ENCODE measurements at places on chromosomes 1 and 21.
A peak's percentile ranks its signal among the peaks of the same experiment; 100 is the strongest.

GRCh38 chr1:153626904-153627714, at the start of gene S100A13:
TSS of gene S100A13 (minus strand) at chr1:153627505. CDS start at chr1:153626472, 1,033 bp downstream.
- DNase-seq: peak; percentile 94

GRCh38 chr1:200388791-200389190, 21.0 kb downstream of the ZNF281 start:
- DNase-seq: no peak

DNA sequence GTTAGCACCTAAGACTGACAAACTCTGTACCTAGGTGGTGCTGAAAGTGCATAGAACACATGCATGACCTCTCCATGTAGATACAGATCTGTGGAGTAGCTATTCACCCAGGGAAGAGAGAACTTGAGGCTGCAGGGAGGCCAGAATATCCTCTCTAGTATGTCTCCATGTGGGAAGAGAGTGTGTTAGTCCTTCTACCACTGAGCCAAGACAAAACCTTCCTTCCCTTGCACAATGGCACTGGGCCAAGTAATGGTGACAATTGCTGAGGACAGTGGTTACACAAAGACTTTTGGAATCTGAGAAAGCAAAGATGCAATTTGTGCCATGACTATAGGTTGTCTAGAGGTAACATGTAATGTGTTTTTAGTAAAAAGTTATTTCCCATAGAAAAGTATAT, 52.3 kb downstream of the C1orf198 start:
- no peak for DNase-seq

DNA sequence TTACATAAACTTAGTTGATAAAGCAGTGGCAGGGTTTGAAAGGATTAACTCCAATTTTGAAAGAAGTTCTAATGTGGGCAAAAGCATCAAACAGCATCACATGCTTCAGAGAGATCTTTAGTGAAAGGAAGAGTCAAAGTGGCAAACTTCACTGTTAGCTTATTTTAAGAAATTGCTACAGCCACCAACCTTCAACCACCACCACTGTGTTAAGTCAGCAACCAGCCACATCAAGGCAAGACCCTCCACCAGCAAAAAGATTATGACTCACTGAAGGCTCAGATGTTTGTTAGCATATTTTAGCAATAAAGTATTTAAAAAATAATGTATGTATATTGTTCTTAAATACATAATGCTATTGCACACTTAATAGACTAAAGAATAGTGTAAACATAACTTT, 21.3 kb upstream of the MAGI3 start:
- no peak for DNase-seq

GRCh38 chr1:229694053-229694693, 68.1 kb downstream of the URB2 start:
- DNase-seq: peak; percentile 75

DNA sequence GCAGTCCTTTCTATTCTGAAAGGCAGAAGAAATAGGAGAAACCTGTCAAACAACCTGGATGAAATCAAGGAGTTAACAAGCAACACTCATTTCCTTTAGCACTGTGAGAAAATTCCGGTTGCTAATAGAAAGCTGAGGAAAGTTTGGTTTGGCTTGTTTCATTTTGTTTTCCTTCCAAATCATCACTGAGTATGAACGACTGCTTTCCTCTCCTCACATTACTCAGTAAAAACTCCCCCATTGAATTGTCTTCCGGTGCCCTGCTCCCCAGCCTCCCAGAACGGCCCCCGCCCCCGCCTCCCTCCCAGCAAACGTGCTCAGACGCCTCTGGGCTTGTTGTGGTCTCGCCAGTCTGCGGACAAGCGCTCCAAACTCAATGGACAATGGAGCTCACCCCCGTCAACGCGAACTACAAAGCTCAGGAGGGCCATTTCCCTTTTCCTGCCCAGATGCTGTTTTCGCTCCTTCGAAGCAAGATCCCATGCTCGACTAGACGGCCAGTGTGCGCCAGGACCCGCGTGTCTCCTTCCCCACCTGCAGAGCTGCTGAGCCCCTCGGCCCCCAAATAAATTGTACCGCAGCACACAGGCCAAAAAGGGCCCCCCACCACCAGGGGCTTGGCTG, 747 bp downstream of the STX6 start:
- DNase-seq: peak; percentile 79

- DNase-seq: peak; percentile 14
Observed at GRCh38 chr1:6967431-6968111, 182.3 kb downstream of the CAMTA1 start.

- DNase-seq: no peak
Observed at GRCh38 chr1:246678816-246679793, 45.1 kb upstream of the SCCPDH start.

DNA sequence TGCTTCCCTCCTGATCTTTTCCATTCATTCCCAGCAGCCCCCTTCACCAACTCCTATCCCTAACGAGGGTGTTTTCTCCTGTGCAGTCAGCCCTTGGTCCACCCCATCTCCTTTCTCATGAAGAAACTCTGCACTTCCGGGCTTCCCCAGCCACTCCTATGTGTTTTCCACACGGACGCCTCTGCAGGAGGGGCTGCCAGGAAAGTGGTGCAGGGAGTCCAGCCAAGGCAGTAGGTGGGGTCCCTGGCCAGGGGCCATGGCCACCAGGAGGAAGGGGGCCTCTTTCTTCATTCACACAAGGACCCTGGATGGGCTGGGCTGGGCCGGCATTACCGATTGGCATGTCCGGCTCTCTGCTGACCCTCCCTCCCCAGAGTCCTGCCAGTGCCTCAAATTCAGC, 72.8 kb upstream of the EFHD2 start:
- DNase-seq: no peak

GRCh38 chr1:54287176-54287650, 87.2 kb downstream of the MRPL37 start:
- DNase-seq: no peak

DNA sequence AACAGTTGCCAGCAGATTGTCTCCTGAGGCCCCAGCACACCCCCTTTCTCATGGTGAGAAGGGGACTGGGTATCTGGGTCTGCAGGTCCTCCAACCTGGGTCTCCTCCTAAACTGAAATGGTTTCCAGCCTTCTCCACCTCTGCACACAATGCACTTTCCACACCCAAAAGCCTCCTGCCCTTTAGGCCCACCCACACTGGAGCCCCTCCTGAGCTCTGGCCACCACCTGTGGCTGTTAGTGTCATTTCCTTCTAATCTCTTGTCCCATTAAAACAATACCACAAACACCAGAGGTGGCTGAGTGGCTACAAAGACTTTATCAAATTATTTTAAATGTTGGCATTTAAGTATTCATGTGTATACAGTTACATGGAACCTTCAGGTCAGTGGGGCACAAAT, 11.5 kb downstream of the GPR3 start:
- no peak for DNase-seq

DNA sequence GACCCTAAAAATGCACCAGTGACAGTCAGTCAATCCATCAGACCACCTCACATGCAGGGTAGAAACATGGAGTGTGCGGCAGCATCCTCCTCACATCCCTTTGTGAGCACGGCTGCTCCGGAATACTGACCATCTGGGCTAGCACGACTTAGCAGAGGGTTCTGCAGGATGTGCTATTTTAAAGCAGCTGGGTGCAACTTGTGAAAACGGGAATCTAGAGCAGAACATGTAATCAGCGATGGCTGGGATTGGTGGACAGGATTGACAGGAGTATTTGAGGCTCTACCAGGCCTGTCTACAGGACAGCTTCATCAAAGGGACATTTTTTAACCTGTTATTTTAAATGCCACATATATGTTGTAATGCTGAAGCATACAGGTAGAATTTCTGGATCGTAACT, 16.8 kb upstream of the PLEKHM2 start:
- no peak for DNase-seq

DNA sequence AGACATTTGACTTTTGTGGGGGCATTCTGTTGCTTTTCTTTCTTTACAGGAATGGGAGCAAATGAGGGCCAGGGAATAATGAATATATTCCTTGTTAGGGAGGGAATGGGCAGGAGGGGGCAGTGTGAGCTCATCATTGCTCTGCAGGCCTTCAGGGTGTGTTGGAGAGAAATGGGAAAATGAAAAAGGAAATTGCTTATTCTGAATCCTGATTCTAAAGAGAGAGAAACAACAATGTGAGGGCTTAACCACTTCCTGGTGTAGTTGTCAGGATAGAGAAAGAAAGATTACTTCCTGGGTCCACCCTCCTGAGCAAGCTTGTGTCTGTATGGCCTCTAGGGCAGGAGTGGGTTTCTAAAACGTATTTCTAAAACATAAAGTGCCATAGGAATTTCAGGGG, 28.3 kb downstream of the VANGL2 start:
- peak; percentile 86 for DNase-seq

GRCh38 chr1:223175633-223176032, 32.6 kb upstream of the TLR5 start:
- DNase-seq: no peak

DNA sequence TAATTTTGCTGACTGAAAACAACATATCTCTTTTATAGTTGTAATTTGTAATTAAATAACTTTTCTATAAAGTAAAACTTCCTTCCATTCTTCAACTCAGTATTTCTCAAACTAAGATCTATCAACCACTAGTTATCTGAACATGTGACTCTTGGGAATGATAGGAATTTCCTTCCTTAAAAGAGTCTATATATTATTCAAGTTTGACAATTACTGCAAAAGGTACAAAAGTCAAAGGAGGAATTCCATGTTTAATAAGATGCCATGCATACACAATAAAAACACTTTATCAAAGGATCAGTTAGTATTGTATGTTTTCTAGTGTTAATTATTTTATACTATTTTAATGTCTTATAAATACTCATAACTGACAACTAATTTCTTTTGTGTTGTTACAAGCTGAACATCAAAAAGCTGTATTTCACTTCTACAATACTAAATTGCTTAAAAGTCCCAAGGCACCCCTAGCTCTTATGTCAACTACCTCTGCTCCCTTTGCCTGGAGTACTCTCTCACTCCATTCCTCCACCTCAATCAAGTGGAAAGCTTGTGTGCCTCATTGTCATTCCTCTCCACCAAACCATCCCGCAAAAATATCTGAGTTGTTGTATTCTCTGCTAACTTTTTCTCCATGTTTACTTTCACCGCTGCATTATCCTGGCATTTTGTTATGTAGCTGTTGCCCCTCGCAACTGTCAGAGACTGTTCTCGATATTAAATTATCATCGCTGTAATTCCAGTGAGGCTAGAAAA, 67.9 kb downstream of the SLC44A5 start:
- no peak for DNase-seq

- DNase-seq: no peak
Observed at GRCh38 chr1:1938613-1939295, 19.7 kb upstream of the TMEM52 start.

DNA sequence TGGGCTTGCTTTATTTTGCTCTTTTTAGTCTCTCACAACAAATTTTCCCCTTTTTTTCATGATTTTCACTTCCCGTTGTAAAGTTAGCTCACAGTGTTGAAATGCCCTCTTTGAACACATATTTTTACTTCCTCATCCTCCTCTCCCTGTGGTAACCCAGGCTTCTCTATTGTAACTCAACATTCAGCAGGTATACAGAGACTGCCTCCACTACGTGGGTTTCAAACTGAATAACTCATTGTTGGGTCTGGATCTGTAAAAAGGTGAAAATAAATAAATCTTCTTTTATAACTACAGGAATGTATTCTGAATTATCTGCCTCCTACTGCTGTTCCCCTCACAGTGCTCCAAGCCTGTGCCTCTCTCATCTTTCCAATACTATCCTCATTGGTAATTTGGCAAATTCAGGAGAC, 166.4 kb downstream of the RUNX1 start:
- no peak for DNase-seq

DNA sequence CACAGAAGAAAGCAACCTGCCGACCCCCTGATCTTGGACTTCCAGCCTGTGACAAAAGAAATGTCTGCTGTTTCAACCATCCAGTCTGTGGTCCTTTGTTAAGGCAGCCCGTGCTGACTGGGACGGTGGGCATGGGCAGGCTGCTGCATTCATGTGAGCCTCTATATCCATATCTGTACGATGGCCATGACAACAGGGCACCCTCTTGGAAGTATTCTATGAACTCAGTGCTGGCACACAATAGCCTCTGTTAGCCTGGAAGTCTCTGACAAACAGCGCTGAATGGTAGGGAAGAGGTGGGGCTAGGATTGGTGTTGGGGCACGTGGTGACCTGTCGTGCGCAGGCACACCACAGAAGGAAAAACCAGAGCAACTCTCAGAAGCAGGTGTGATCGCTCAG, 30.4 kb downstream of the SPATA21 start:
- no peak for DNase-seq

DNA sequence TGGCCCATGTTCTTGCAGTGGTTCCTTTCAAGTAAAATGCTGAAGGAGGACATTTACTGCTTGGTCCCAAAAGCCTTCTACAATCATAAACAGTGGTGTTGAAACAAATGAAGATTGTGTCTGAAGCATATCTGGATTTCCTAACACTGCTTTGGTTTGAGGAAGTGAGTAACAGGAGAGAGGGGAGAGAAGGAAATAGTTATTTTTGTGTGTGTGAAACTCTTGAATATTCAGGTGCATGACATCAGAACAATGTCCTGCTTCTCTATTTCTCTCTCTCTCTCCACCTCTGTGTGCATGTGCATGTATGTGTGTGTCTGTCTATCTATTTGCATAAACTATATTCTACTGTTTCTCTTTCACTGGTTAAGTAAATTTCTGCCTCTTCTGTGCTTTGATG, 61.4 kb upstream of the TNFSF18 start:
- DNase-seq: peak; percentile 27

DNA sequence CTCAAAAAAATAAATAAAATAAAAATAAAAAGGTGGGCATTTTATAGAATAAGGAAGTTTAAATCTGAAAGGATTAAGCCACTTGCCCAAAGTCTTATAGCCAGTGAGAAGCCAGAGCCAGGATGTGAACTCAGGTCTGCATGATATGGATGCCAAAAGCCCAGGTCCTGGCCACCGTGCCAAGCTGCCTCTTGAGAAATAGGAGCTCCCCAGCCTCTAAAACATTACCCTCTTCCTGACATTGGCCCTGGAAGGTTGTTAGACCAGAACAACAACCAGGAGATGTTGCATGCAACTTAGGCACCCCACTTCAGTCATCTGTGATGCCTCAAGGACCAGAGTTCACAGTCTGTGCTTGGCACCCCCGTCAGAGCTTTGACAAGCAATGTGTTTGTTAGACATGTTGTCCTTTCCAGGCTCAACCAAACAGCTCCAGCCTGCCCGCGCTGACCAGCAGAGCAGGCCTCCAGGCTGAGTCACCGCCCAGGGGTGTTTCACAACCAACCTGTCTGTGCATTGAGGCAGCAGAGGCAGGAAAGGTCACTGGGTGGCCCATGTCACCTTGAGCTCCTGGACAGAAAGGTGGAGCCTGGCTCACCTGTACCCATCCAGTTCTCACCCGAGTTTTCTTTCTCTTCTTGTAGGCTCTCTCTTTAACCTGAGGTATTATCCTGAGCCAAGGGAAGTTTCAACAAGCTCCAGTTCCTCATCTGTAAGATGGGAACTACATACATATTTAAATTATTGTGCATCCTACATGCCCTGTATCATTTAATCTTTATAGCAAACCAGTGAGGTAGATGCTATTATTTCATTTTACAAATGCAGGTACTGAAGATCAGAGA, 14.9 kb upstream of the MED18 start:
- DNase-seq: peak; percentile 76
